ENCODE measurements at places on chromosomes 2 and 18. TPM values are rescaled to one million over a fixed set of nuclear protein-coding genes. Genes with fewer than 3 reads are reported as not detected.

DNA sequence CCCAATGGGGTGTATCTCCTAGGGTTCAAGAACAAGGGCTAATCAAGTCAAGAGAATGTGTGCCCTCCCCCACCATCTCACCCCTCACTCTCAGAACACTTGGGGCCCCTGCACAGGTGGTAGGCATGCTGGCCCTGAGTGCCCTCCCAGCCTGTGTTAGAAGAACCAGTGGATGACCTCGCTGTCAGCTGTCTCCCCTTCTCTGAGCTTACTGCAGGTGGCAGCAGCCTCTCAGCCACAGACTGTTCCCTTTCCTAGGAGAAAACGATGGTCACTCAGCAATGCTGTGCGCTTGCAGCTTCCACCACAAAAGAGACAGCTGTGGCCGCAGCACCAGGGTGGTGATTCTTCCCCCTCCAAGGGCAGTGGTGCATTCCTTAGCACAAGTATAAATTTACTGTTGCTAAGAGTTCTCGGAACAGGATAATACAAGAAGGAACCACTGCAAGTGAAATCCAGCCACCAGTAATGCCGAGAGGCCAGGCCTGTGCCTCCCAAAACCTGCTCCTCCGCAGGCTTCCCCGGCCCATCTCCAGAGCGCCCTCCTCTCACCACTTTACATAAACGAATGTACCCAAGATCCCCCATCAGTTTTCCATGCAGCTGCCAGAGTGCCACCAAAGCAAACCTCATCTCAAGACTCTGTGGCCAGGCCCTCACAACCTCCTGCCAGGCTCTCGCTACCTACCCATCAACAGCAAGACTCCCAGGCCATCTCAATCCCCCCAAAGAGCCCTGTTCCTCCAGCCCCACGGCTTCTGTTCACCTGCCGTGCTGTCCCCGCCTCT, 935 bp upstream of the RAMP1 start:
- peak; percentile 40 for DNase-seq

Gene NRP2
- 2.6 TPM for total RNA-seq

DNA sequence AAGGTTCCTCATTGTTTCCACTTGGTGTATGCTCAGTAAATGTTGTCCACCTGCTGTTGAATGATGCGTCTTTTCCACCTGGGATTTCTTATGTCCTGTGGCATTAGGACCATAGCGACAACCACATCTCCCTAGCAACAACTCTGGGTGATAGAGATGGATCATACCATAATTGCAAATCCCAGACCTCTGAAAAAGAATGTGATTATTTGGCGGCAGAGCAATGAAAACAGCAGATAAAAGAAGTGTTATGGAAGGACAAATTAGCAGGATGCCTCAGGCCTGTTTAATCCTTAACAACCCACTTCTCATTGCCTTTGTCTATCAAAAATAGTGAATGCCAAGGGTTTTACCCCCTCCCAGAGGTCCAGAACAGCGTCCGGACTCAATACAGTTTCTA, 278.9 kb downstream of the TSN start:
- no peak for DNase-seq

Gene TNFRSF11A
- total RNA-seq: 13.7 TPM

GRCh38 chr2:178397002-178397605, 53.9 kb downstream of the PRKRA start:
- DNase-seq: no peak

- DNase-seq: no peak
Measured at GRCh38 chr2:212777020-212777491, 238.5 kb upstream of the ERBB4 start.

DNA sequence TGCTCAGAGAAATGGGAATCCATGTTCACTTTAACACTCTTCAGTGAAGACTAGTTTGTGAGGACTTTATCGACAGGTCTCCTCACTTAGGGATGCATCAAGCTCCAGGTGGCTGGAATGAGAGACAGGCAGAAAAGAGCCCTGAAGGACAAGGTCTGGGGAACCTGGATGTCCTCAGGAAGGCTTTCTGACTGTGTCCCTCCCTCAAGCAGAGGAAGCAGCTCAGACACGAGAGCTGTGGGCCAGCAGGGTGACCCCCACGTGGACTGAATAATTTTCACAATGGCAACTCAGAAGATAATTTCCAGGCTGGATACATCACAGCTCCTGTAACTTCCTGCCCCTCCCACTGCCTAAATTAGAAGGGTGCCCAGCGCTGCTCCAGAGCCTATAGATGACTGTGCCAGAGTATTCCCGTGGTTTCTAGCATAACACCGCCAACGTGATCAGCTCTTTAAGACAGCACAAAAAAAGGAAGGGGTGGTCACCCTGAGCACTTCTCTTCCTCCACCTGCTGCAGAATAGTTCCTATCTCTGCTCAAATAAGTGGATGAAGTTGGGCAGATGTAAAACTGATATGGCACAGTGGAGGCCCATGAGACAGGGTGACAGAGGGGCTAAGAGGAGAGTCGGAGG, 25.7 kb upstream of the NCK2 start:
- no peak for DNase-seq

- no peak for DNase-seq
Measured at GRCh38 chr18:27298214-27298804, 113.2 kb upstream of the CHST9 start.

DNA sequence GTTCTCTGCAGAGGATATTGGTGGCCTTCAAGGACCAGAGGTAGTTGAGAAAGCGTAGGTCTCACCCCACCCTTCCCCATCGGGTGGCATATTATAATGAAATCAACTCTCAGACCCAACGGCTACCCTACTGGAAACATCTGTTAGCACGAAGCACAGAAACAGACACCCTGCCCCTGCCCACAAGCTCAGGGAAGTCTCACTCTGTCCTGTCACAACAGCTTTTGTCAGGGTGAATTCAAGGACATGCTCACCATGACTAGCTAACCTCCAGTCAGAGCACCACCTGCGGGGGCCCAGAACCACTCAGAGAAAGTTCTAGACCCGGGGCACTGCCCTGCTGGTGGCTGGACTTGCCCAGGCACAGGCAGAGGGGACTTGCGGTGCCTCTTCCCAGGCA, 3.5 kb upstream of the B3GNT7 start:
- no peak for DNase-seq

Gene VWC2L
- not detected for total RNA-seq

Gene CNRIP1
- not detected for total RNA-seq

GRCh38 chr2:23409248-23409647, 24.3 kb downstream of the KLHL29 start:
- no peak for DNase-seq

Gene CD226
- 81.8 TPM for total RNA-seq

GRCh38 chr2:45285311-45285710, 276.1 kb upstream of the SIX2 start:
- DNase-seq: no peak

DNA sequence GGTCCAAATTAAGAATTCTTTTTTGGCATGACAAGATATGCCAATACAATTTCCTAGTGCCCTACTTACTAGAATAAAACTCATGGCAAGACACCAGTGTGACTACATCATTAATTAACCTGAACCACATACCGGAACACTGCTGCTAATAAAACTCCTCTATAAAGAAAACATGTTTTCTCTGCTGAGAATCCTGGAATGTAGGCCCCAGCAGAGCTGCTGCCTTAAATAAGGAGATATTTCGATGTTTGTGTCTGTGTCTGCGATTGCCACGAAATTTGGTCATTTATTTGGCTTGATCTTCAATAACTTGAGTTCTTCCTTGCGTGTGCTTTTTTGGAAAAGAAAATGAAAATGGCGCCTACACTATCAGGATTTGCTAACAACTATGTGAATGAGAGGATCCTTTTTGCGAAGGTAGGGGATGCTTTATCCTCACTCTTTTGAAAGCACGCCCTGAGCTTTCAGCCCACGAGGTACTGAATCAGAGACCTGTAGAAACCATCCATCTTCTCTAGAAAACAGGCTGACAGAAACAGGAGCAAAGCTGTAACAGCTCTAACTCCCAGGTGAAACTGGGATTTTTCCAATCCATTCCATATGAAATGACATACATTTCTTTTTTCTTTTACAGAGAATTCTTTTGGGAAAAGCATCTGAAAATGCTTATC, 27.0 kb downstream of the KLF7 start:
- DNase-seq: no peak

DNA sequence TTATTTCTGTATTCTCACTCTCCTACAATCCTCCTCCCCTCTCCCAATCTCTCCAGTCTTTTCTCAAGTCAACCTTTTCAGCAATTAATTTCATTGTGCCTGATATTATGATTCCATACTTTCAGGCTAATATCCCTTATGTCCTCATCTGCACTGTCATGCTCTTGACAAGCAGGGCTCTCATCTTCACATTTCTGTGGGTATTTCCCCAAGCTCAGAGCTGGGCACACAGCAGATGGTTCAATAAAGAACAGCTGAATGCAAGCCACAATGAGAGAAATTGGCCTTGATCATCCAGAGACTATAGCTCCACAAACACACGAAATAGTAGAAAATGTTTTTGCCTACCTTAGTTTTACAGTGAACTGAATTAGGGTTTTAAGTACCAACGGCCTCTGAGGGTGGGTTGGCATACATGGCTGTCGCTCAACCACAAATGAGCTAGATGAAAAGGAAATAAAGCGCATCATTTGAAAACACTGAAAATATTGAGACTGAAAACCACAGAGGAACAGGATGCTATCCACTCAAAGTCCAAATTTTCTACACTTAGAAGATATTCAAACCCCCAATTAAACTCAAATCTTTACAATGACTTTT, 47.5 kb upstream of the STAT1 start:
- peak; percentile 17 for DNase-seq

GRCh38 chr2:157528963-157529751, 85.3 kb upstream of the CYTIP start:
- no peak for DNase-seq

GRCh38 chr2:234754126-234754525, 197.7 kb upstream of the SH3BP4 start:
- DNase-seq: no peak

DNA sequence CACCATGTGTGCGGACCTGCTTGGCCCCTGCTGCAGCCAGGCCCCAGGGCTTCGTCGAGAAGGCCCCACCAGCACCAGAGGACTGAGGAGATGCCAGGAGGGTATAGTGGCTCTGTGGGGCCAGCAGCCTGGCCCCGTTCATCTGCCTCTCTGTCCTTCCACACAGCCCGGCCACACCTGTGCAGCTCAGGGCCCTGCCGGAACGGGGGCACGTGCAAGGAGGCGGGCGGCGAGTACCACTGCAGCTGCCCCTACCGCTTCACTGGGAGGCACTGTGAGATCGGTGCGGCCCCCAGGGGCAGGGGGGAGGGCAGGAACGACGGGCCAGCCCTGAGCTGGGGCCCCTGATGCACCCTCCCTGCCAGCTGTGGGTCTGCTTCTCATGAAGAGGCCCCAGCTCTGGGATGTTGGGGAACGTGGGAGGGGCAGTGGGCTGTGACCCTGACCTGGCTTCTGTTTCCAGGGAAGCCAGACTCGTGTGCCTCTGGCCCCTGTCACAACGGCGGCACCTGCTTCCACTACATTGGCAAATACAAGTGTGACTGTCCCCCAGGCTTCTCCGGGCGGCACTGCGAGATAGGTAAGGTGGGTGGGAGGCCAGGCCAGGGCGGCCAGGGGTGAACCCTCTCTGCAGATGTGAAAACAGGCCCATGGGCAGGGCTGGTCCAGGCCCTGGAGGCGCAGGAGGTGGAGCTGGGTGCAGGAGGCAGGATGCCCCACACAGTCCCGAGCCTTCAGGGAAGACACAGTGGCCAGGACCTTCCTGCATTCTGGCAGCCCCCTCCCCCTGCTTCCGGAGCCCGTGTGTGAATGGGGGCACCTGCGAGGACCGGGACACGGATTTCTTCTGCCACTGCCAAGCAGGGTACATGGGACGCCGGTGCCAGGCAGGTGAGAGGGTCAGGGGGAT, 50.3 kb downstream of the MTERF4 start:
- no peak for DNase-seq

DNA sequence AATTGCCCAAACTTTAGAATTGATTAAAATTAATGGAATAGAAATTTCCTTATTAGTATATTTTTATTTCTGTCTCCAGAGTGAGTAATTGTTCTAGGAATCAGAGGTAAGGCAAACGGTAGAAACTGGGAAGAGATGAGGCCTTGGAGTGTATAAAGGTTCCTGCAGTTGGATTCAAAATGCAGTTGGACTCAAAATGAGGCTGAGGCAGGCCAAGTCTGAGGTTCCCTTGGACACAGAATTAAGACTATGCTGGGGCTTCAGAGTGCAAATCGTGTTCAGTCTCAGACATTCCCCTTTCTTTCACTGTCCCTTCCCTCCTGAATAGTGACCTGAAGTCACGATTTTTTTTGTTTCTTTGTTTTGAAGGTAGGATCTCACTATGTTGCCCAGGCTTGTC, 746.9 kb upstream of the NRXN1 start:
- no peak for DNase-seq

GRCh38 chr2:140424471-140424870, 1644.3 kb upstream of the NXPH2 start:
- DNase-seq: no peak

GRCh38 chr2:25912851-25913695, 34.8 kb upstream of the ASXL2 start:
- no peak for DNase-seq

Measured in activated T-cell treated with anti-CD3 and anti-CD28 coated beads, Interleukin-2, amount 50 U/mL, for 72 hours (primary cell).